ENCODE measurements at places on chromosomes 7 and 10.

DNA sequence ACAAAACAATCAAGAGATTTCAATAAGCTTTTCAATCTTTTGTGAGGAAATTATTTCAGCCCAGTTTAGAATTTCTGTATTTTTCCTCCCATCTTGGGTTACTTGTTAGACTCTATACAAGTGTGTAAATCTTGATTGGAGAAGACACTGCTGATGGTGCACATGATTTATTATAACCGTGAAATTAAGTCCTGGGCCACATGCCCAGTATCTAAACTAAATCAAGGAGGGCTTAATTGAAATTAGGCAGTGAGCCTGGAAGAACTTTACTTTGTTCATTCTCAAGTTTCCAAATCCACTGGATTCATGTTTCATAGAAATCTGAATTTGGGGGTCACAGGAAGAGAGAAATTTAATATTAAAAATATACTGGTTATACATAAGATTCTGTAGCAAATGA lies 44.5 kb downstream of the CSTF2T start:
- no peak for DNase-seq

GRCh38 chr7:92832534-92833023 lies 3.8 kb downstream of the CDK6 start:
- DNase-seq, result no peak

DNA sequence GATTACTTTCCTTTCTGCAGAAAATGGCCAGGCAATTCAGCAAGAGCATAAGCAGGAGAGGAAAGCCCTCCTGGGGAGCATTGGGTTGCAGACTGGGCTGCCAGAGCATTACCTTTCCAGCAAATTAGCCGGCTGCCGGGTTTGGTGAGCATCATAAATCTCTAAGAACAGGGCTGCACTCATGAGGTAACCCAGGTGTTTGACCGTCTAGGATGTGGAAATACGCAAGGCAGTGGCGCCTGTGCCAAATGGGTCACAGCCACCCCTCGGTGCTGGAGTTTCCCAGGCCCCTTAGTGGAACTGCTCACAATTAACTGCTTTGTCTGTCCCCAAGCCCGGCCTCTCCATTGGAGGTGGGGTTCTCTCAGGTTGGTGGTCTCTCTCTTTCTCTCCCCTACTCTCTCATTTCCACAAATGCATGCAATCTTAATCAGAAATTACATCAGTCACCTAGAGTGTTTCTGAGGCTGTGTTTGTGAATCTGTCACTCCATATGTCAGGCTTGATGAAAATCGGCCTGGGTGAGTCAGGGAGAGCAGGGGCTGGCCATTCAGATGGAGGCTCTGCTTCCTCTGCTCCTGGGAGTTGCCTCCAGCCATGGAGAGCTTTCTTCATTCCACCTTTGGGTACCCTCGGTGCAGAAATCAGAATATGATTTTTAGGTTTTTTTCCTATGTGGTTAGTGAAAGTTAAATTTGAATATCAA lies 26.7 kb downstream of the PTN start:
- no peak for DNase-seq

DNA sequence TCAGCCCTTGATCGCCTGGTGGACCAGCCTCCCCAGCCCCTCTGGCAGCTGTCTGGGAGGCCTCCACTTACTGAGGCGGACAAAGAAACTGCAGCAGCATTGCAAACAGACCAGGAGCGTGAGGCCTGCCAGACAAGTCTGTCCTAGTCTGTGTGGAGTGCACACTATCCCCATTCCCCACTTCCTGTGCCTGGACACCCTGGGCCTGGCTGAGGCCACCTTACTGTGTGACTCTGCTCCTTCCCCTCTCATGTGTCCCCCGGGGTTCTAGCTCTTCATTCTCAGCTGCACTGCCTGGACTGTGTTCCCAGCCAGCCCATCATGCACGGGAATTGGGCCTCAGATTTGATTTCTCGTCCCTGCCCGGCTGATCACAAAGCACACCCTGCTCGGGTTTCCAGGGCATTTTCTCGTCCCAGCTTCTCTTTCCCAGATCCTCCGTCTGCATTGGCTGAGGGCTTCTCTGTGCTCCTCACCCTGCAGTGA lies 16.7 kb upstream of the C10orf90 start:
- no peak for DNase-seq
